Body of pancreas (tissue), 4 donors: ENCODE measurements at places on chromosomes 1 and 21. TPM values are rescaled to one million over a fixed set of nuclear protein-coding genes. Genes with fewer than 3 reads are reported as not detected.
A peak's percentile ranks its signal among the peaks of the same experiment; 100 is the strongest.

The OR6K3 gene
- not detected for total RNA-seq

DNA sequence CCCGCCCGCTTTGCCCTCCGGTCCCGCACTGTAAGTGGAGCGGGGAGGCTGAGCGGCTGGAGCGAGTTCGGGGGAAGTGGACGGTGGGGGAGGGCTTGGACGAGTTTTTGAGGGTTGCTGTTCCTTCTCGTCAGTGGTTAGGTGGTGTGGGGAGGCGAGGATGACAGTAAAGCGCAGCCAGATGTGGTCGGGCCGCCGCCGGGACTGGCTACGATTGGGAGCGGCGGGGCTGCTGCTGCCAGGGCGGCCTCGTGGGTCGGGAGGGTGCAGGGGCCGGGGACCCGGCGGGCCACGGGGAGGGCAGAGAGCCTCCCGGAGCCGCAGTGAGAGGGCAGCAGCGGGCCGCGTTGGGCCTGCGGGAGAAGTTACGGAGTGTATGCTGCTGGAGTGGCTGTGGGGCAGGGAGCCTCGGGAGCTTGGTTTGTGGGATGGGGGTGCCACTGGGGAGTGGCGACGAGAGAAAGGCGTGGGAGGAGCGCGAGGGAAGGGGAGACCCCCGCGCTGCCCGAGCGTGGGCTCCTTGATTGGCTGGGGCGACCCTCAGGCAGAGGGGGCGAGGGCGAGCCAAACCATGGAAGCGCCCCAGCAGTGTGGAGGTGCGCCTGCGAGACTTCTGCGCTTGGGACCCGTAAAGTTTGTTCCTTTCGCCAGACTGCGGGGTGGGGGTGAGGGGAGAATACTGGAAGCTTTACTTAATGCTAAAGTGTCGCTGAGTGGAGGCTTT lies 2.1 kb downstream of the ADGRL2 start:
- DNase-seq: peak; percentile 65

GRCh38 chr1:18955441-18956192 lies 859 bp downstream of the IFFO2 start:
- DNase-seq: peak; percentile 66

DNA sequence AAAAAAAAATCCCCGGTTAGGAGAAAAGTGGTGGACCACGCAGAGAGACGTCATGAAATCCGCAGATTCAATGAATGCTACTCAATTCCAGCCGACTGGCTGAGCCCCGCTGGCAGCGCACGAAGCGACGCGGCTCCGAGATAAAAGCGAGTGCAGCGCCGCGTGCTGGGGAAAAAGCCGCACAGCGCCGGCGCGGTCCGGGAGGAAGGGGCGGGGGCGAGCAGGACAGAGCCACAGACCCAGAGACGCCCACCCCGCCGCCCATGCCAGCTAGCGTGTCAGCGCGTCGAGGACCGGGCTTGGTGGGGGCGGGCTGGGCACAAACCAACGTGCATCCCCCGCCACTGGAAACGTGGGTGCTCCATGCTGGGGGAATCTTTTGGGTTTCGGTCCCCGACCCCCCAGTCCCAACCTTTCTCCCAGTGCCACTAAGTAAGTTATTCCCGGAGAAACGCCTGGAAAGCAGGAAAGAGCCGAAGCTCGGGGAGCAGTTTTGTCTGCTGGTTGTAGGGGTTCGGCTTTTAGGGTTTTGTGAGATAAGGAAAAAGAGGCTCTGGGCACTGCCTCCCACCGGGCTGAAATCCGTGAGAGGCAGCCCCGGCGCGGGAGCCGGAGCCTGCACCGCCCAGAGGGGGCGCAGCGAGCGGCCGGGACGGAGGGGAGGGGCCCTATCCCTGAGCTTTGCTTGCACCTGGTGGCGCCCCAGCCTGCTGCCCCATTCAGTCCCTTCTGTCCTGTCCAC lies at the start of gene KCNJ6:
TSS of gene KCNJ6 (minus strand) at position 148 of the 742 bp plus-strand sequence. CDS start 75,775 bp downstream, outside the sequence.
- peak; percentile 33 for DNase-seq

The NPL gene
- total RNA-seq: 2.6 TPM

DNA sequence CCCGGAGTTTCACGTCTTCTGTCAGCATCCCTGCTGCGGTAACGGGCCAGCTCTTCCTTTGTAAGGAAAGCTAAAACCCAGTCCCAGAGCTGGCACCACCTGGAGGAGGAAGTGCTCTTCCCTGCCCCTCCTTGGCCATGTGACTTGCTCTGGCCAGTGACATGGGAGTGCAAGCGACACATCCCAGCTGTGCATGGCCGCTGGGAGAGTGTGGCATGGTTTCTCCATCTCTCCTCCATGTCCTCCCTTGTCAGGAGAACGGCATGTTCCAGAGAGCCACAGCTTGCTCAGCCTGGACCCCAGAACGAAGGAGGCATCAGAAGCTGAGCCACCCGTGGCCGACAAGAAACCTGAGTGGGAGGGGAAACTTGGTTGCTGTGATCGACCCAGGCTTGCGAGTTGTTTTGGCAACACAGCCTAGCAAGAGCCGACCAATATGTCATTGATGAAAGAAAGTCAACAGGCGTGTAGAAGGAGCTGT lies 2.7 kb upstream of the PRXL2B start:
- peak; percentile 60 for DNase-seq

GRCh38 chr1:209675565-209676154 lies 448 bp downstream of the G0S2 start:
- DNase-seq: peak; percentile 31

The RIIAD1 gene
- total RNA-seq: not detected

The FAM72C gene
- total RNA-seq: 0.52 TPM

GRCh38 chr1:85417876-85418275 lies 47.1 kb downstream of the DDAH1 start:
- no peak for DNase-seq

The GBP7 gene
- not detected for total RNA-seq

The ELAPOR1 gene
- total RNA-seq: 84.7 TPM

GRCh38 chr21:33046455-33046854 lies 20.7 kb downstream of the OLIG2 start:
- DNase-seq: no peak

DNA sequence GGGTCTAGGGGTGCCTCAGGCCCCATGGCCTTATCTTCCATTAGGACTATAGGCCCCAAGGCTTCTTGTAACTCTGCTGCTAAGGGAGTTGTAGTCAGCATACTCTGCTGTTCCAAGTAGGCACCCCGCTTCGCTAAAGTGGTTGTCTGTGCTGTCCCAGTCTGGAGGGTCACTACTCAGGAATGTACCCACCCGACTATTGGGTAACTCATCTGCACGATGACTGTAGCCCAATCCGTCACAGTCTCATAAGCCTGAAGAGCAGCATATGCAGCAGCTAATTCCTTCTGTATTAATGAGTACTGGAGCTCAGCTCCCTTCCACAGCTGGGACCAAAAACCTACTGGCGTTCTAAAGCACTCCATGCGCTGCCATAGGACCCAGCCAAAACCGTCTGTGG lies 111.0 kb downstream of the GDAP2 start:
- DNase-seq: no peak

The PPM1J gene
- total RNA-seq: 0.66 TPM

GRCh38 chr1:161157867-161158266 lies 1.4 kb upstream of the USP21 start:
- no peak for DNase-seq

DNA sequence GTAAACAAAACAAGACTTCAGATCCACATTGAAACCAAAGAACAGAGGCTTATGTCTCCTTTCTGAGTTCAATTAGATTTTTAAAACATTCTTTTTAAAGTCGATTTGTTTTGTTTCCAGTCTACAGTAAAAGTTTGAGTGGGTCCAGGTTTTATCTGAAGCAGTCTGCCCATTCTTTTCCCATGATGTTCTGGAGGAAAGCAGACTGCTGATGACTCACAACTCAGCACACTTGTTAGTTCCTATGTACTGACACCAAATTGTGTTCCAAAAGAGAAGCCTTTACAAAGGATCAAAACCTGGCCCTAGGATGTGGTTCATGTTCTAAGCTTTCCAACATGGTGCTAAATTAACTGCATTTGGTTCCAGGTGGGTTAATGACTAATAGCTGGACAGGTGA lies 11.4 kb upstream of the CCN1 start:
- no peak for DNase-seq

The SLFNL1 gene
- total RNA-seq: 0.78 TPM

- DNase-seq: no peak
These were observed 148.1 kb upstream of the KCTD3 start for GRCh38 chr1:215418876-215419447.

DNA sequence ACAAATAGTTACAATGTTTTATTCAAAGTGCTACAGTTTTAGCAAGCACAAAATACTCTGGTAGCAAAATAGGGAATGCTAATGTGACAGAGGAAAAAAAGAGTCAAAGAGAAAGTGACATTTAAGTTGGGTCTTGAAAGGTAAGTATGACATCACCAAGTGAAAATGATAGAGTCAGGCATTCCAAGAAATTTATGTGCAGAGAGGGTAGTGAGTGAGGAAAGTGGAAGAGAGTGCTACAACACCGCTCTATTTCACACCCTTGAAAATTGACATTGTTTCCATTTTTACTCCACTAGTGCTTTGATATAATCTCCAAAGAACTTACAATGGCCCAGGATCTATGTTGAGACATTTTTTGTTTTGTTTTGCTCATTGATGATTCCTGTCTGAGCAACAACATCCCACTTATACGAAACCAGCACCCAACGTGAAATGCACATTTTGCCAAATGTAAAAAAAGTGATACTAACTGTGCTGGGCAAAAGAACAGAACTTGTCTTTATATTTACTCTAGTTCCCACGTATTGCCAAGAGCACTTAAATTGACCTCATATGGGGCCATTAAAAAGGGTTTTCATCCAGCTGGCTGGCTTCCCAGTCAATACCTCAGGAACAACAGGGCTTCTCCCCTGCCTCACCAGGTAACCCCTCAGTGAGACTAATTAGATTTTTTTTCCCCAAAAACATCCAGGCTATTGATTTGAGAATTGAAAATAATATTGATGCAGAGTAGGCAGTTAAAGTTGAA lies 206.3 kb upstream of the NR5A2 start:
- peak; percentile 25 for DNase-seq

GRCh38 chr1:207748737-207749528 lies 2.9 kb upstream of the CD46 start:
- DNase-seq: no peak

The SLAMF9 gene
- total RNA-seq: not detected

DNA sequence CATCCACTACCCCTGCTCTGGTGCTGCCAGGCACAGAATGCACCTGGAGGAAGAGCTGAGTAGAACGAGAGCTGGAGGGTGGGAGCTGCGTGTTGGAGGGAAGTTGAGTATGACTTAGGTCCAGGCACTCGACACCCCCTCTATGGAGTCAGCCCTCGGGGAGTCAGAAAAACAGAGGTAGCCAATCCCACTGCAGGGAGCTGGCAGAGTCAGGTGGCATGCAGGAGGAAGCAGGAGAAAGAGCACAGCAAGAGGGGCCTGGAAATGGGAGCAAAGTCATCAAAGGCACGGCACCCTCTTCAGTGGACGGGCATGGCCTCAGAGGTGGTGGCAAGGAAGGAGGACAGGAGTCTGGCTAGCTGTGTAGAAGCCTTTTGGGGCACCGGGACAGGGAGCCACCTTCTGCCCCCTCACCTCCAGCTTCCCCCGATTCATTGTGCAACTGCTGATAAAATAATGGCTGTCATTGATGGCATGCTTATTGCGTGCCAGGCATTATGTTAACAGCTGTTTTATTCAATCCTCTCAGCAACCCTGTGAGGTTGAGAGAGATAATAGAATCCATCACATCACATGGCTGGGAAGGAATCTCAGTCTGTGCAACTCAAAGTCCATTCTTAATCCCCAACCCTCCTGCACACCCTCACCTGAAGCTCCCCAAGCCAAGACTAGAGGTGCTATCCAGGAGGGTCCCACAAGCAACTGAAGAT lies 42.0 kb downstream of the C1orf198 start:
- DNase-seq: no peak

DNA sequence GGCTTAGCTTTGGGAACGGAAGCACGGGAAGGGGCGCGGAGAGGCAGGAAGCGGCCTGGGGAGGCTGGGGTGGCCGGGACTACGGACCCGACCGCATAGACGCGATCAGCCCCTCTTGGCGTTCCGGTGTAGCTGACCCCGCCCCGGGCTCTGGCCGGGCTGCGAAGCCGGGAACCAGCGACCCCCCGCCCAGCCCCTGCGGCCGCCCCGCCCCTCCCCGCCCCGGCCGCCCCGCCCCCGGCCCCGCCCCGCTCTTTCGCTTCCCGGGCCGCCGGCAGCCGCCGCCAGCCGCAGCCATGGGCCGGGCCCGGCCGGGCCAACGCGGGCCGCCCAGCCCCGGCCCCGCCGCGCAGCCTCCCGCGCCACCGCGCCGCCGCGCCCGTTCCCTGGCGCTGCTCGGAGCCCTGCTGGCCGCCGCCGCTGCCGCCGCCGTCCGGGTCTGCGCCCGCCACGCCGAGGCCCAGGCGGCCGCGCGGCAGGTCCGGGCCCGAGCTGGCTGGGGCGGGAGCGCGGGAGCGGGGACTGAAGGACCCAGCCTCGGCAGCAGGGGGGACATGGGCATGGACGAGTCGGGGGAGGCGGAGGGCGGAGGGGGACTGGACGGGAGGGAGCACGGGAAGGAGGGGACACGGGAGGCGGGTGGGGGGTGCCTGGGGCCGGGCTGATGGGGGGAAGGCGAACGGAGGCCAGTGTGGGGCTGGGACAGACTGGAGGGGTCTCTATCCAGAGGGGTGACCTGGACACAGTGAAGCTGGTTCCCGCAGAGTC lies at the start of gene SELENON:
TSS of gene SELENON (plus strand) at position 259 of the 768 bp plus-strand sequence. CDS start at position 297, 38 bp downstream.
- DNase-seq: peak; percentile 67

The PM20D1 gene
- total RNA-seq: 13.0 TPM

- DNase-seq: peak; percentile 58
These were observed 53.0 kb downstream of the IER5 start for GRCh38 chr1:181141431-181141910.

The PDE4B gene
- total RNA-seq: 12.2 TPM

The SPRR1A gene
- total RNA-seq: not detected

DNA sequence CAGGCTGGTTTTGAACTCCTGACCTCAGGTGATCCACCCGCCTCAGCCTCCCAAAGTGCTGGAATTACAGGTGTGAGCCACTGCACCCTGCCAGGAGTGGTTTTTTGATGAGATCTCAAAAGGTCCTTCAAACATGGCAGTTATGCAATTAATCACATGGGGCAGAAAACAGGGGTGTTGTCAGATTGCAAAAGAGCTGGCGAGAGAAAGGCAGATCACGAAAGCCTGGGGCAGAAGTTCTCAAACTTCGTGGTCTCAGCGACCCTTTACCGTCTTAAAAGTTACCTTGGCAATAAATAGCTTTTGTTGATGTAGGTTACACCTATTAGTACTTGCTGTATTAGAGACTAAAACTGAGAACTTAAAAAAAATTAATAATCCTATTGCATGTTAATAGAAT lies 16.1 kb downstream of the CNR2 start:
- no peak for DNase-seq

The INSRR gene
- total RNA-seq: not detected

The MSTO1 gene
- 50.4 TPM for total RNA-seq

DNA sequence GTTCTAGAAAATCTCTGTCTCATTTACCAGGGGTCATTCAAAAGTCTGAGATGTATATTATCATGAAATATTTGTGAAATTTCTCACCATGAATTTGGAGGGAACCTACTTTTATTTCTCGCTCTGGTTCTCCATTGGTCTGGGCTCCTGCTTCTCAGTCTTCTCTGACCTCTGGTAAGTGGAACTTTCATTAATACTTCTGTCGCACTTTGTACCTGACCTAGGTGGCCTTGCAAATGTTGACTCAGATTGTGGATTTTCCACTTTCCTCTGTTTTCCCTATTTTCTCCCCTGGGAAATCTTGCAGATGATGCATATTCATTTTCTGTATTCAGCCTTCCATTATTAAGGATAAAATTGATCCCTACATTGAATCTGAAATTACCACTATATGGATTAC lies 53.2 kb downstream of the LRIG2 start:
- no peak for DNase-seq

- no peak for DNase-seq
These were observed 3.9 kb upstream of the CLSTN1 start for GRCh38 chr1:9827558-9828185.
